ENCODE measurements at places on chromosomes 13 and 19.

- no peak for DNase-seq
Observed at GRCh38 chr19:47623151-47623920, 14.4 kb downstream of the BICRA start.

GRCh38 chr19:35816846-35817245, 4.2 kb upstream of the PRODH2 start:
- DNase-seq = no peak

DNA sequence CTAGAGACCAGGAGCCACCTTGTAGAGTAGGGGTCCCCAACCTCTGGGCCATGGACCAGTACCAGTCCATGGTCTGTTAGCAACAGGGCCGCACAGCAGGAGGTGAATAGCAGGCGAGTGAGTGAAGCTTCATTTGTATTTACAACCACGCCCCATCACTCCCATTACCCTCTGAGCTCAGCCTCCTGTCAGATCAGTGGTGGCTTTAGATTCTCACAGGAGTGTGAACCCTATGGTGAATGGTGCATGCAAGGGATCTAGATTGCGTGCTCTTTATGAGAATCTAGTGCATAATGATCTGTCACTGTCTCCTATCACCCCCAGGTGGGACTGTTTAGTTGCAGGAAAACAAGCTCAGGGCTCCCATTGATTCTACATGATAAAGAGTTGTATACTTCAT, 303.6 kb downstream of the KCNRG start:
- DNase-seq = no peak

- DNase-seq = no peak
Observed at GRCh38 chr13:113860051-113860664, 3.7 kb downstream of the GAS6 start.

DNA sequence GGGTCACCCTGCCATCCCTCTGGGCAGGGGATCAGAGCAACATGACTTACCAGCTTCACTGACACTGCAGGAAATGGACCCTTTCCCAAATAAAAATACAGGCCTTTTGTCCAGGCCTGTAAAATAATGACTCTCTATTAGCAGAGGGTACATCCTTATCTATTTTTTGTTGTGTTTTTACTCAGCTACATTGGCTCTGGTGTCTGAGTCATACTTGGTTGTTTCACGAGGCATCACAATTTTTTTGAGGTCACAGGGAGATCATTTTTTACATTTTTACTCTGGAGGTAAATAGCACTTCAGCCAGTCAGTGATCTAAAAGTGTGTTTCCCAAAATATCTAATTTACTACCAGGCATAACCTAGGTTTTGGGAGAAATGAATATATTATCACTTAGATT, 6.9 kb upstream of the HTR2A start:
- DNase-seq = no peak
